ENCODE measurements at places on chromosomes 1 and 21.
A peak's percentile ranks its signal among the peaks of the same experiment; 100 is the strongest.

DNA sequence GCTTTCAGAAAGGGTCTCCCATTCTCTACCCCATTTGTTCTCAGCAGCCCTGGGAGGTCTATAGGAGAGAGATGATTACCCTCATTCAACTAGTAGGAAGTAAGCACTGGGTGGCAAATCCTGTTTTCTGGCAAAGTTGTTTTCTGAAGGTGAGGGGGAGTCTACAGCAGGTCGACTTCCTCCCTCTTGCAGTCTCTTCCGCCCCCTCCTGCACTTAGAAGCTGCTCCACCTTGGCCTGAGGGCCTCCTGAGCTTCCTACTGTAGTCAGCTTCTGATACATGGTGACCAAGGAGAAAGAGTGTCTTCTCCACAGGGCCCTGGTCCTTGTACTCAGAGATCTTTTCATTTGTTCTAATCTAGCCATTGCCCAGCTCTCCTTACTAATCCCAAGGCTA lies 93.1 kb downstream of the RGL1 start:
- H3K27me3 ChIP-seq, result no peaks in the 10 kb centered on the region
- no peak overlapping the region for H3K4me3 ChIP-seq
- peaks cover 60% of the 10 kb centered on the region for H3K36me3 ChIP-seq
- no peak for DNase-seq
- H3K27ac ChIP-seq, result peak overlapping the region; percentile 38
- H3K4me1 ChIP-seq, result peaks cover 8% of the 10 kb centered on the region

GRCh38 chr1:215744419-215744818 lies 177.3 kb downstream of the KCTD3 start:
- no peaks in the 10 kb centered on the region for H3K36me3 ChIP-seq
- no peaks in the 10 kb centered on the region for H3K27me3 ChIP-seq
- no peak for DNase-seq
- no peaks in the 10 kb centered on the region for H3K4me1 ChIP-seq

DNA sequence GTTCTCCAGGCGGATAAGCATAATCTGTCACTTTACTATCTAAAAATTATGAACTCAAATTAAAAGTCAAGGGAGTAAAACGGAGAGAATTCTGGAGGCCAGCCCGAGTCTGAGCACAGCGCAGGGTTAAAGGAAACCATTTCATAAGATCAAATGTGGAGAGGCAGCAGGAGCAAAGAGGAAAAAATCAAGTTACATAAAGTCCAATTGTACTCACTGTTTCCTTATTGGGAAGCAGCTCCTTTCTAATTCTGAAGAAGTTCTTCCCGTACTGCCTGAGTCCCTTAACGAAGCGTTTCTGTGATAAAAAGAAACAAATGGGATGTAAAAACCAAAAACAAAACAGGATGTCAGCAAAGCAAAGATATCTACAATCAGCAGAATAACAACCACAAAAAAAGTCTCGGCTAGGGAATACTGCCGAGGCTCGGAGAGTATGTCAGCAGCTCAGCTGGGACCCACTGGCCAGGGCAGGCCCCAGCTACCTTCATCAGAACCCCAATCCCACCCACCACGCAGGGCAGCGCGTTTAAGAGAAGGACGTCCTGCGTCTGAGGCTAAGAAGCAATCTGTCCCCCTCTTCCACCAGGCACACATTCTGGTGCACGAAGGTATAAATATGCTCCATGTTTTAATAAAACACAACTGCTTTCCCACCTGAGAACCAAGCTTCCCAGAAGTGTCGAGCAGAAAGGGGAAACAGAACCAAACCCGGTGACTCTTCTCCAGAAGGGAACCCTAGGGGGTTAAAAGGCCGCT lies 104.8 kb downstream of the SLC45A1 start:
- peak overlapping the region; percentile 90 for H3K27ac ChIP-seq
- no peaks in the 10 kb centered on the region for H3K27me3 ChIP-seq
- H3K4me3 ChIP-seq, result peak overlapping the region; percentile 74
- H3K36me3 ChIP-seq, result peaks cover 20% of the 10 kb centered on the region

- no peaks in the 10 kb centered on the region for H3K36me3 ChIP-seq
- peaks cover 13% of the 10 kb centered on the region for H3K4me1 ChIP-seq
- H3K27ac ChIP-seq, result no peak overlapping the region
- no peak for DNase-seq
- H3K27me3 ChIP-seq, result peaks cover 11% of the 10 kb centered on the region
- H3K4me3 ChIP-seq, result no peak overlapping the region
Measured at GRCh38 chr1:16076865-16077238, 3.4 kb upstream of the FAM131C start.

GRCh38 chr21:46392921-46393320 lies 65.8 kb upstream of the DIP2A start:
- H3K27ac ChIP-seq, result no peak overlapping the region
- no peaks in the 10 kb centered on the region for H3K27me3 ChIP-seq
- no peaks in the 10 kb centered on the region for H3K4me1 ChIP-seq
- no peak for DNase-seq

GRCh38 chr1:61741711-61742619 lies at the start of gene PATJ:
Gene PATJ, plus strand, starts transcription at chr1:61742480. Its CDS starts 20,413 bp downstream, at chr1:61762893.
- H3K4me3 ChIP-seq, result peak within 1 kb of the TSS; percentile 82
- DNase-seq, result peak; percentile 91
- H3K4me1 ChIP-seq, result peaks cover 14% of the 10 kb centered on the region
- no peaks in the 10 kb centered on the region for H3K27me3 ChIP-seq
- peak within 1 kb of the TSS; percentile 96 for H3K27ac ChIP-seq

DNA sequence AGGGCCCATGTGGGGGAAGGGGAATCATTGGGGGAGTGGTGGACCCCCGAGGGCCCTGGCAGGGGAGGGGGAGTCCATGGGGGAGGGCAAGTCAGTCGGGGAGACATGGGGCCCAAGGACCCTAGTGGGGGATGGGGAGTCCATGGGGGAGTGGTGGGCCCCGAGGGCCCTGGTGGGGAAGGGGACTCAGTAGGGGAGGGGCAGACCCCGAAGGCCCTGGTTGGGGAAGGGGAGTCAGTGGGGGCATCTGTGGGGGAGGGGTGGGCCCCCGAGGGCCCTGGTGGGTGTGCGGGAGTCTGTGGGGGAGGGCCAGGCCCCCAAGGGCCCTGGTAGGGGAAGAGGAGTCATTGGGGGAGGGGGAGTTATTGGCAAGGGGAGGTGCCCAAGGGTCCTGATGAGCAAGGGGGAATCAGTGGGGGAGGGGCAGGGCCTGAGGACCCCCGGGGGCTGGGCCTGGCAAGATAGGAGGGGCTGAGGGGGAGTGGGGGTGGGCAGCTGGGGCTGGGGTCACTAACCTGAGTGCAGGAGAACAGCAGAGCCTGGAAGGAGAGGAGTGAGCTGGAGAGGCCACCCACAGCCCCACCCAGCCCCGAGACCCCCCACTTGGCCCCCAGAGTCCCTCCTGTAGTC lies 2.1 kb downstream of the MXRA8 start:
- H3K27ac ChIP-seq, result peak overlapping the region; percentile 81
- no peak for DNase-seq
- H3K27me3 ChIP-seq, result peaks cover 23% of the 10 kb centered on the region

GRCh38 chr1:201240171-201240570 lies 43.1 kb upstream of the PKP1 start:
- H3K27ac ChIP-seq, result no peak overlapping the region
- H3K36me3 ChIP-seq, result no peaks in the 10 kb centered on the region
- H3K4me3 ChIP-seq, result no peak overlapping the region
- DNase-seq, result no peak

DNA sequence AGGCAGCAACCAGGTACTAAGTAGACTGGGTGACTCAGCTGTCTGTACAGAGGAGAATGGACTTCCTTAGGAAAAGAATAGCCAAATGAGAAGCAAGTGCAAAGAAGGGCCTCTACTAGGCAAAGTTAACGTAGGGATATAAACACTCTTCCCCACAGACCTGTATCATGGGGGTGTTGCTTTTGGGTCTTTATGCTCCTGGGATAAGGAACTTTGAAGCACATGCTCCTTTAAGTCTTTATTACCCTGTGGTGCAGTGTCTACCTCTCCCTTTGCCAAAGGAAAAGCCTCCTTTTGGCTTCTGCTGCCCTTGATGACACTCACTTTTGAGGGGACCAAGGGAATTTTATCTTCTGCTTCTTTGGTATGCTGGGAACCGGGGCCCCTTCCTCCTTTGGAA lies 5.0 kb downstream of the RFX5 start:
- no peak overlapping the region for H3K4me3 ChIP-seq
- peaks cover 17% of the 10 kb centered on the region for H3K4me1 ChIP-seq
- DNase-seq, result no peak
- H3K27ac ChIP-seq, result no peak overlapping the region

GRCh38 chr1:205300149-205300548 lies 21.4 kb downstream of the NUAK2 start:
- H3K36me3 ChIP-seq, result peaks cover 26% of the 10 kb centered on the region
- H3K27ac ChIP-seq, result no peak overlapping the region
- H3K4me1 ChIP-seq, result peaks cover 21% of the 10 kb centered on the region
- no peaks in the 10 kb centered on the region for H3K27me3 ChIP-seq
- no peak overlapping the region for H3K4me3 ChIP-seq

- no peak for DNase-seq
- H3K27ac ChIP-seq, result peak overlapping the region; percentile 66
- no peaks in the 10 kb centered on the region for H3K36me3 ChIP-seq
- peak overlapping the region; percentile 74 for H3K4me3 ChIP-seq
- H3K4me1 ChIP-seq, result peaks cover 6% of the 10 kb centered on the region
Measured at GRCh38 chr1:46203738-46204405, 738 bp downstream of the LURAP1 start.

DNA sequence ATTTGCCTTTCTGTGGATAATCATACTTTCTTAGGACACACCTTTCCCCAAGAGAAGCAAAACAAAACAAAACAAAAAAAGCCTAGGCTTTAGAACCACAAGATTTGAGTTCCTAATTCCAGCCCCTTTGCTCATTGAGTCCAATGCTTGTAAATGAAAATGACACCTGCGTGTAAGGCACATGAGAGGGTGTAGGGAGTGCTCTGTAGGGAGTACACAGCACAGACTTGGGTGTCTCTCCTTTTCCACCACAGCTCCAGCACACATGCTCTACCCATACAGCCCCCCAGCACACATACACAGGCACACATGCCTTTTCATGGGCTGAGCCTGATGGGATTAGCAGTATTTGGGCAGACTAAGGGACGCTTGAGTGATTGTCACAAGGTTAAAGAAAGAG lies 9.2 kb upstream of the NGF start:
- no peaks in the 10 kb centered on the region for H3K4me1 ChIP-seq
- H3K36me3 ChIP-seq, result no peaks in the 10 kb centered on the region
- DNase-seq, result no peak
- no peaks in the 10 kb centered on the region for H3K27me3 ChIP-seq
- H3K4me3 ChIP-seq, result no peak overlapping the region
